CD4-positive, alpha-beta T cell treated with Interleukin-15 for 4 hours (primary cell): ENCODE measurements at places on chromosomes 1 and 21.

DNA sequence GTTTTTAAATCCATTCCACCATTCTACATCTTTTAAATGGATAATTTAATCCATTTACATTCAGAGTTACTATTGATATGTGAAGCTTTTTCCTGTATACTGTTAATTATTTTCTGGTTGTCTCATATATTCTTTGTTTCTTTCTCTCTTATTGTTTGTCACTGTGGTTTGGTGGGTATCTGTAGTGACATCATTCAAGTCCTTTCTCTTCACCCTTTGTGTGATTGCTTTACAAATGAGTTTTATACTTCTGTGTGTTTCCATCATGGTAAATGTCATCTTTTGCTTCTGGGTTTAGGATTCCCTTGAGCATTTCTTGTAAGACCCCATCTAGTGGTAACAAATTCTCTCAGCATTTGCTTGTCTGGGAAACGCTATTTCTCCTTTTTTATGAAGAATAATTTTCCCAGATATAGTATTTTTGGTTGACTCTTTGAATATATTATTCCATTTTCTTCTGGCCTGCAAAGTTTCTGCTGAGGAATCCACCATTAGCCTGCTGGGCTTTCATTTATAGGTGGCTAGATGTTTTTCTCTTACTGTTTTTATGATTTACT lies 10.2 kb downstream of the LY9 start:
- DNase-seq, result no peak

DNA sequence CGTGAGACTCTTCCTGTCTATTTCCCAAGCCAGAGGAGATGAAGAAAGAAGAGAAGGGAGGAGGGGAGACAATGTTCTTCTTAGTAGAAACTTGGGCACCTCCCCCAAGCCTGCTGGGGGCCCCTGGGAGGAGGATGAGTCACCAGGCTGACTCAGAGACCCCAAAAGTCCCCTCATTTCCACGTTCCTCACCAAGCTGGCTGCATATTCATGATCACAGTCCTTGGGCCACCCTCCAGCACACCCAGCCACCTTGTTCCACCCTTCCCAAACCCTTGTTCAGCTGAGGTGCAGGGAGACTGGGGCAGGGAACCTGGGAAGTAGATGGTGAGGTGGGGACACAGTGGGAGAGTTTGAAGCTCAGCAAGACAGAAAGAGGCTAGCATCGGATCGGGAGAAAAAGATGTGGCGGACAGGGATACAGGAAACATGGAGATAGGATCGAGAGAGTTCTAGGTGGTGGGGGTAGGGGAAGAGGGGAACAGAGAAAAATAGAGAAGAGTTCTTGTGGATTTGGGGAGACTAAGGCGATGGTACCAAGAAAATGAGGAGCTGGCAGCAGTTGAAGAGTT lies 712 bp downstream of the RAB13 start:
- peak; percentile 27 for DNase-seq

GRCh38 chr1:22359427-22359826 lies 92.2 kb upstream of the ZBTB40 start:
- no peak for DNase-seq

DNA sequence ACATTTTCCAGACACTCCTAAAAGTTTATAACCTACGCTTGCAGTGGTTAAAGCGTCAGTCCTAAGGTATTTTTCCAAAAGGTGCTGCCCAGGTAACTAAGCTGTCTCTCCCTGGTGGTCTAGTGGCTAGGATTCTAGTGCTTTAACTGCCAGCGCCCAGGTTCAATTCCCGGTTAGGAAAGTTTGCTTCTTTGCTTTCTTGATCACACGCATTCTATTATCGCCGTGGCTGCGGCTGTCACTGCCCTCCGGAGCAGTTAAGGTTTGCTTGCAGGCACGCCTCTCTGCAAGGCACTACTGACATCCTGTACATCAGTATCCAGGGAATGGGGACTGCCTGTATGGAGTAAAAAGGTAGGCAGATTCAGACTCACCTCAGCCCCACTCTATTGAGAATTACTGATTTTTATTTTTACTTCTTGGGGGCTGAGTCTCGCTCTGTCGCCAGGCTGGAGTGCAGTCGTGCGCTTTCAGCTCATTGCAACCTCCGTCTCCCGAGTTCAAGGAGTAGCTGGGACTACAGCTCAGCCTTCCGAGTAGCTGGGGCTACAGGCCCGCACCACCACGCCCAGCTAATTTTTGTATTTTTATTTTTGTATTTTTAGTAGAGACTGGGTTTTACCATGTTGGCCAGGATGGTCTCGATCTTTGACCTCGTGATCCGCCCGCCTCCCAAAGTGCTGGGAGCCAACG lies 53.2 kb upstream of the CFAP126 start:
- DNase-seq, result no peak

DNA sequence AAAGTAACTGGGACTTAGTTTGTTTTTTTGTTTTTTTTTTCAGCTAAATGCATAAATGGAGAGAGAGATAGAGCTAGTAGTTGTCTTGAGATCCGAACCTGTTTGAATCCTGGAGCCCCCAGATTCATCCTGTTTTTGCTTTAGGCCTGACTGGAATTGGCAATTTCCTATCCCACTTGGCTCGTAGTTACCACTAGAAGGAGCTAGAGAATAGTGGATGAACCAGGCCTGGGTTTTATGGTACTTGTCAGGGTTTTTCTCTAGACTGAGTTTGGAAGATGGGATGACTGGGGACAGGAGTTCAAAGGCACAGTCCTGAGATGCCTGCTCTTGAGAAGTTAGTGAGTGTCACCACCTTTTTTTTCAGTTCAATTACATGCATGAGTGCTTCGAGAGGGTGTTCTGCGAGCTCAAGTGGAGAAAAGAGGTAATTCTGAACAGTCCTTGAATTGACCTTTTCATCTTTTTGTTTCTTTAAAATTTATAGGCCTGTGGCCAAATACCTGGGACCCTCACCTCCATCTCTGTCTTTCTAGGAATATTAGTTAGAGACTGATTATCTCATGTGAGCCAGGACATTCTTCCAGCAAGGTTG lies 23.4 kb downstream of the CELF3 start:
- DNase-seq, result no peak

DNA sequence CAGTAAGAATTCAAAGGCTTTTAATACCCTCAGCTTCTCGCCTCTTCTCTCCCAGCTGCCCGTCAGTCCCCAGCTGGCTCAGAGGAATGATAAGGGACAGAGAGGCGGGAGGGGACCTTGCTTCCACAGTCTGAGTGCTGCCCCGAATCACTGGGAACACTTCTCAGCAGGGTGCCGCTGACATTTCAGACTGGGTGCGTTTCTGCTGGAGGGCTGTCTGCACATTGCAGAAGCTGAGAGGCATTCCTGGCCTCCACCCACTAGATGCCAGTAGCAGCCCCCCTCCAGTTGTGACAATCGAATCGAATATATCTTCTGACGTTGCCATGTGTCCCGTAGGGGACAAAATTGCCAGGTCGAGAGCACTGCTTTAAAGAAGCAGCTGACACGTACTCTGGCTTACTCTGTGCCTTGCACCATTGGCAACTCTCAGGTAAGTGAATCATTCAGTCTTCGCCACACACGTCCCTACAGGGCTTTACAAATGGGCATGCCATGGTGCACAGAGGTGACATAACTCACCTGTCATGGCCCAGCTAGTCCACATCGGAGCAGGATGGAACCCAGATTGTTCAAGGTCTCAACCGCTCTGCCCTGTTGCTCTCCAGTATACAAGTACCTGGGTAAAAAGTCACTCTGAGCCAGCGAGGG lies 23.9 kb downstream of the CTNNBIP1 start:
- DNase-seq, result no peak

DNA sequence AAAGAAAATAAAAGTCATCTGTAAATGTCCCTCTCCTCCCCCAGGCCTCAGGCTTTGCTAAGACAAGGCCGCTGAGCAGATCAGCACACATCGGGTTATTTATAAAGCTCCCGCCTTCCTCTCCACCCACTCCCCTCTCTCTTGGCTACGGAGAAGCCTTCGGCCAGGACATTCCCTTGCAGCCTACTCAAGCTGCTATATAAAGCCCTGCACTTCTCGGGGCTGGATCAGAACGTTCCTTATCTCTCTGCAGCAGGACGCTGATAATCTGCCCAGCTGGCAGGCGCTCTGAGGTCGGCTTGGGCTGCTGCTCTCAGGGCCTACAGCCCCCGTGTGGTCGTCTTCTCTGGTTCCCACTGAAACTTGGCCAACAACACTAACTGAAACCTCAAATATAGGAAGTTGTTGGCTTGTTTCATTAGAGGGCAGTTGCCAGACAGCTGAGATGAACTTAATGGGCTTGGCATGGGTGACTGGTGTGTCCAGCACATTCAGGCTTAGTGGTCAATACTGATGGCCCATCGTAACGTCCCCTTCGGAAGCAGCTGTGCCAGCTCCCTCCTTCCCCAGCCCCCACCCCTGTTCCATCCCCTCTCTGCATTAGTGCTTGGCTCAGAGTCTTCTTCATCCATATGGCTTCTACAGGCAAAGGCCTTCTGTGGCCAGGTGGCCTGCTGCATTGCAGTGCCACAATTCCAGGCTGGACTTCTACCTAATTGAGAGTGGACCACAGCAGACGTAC lies 64.6 kb downstream of the IER5 start:
- DNase-seq, result no peak

DNA sequence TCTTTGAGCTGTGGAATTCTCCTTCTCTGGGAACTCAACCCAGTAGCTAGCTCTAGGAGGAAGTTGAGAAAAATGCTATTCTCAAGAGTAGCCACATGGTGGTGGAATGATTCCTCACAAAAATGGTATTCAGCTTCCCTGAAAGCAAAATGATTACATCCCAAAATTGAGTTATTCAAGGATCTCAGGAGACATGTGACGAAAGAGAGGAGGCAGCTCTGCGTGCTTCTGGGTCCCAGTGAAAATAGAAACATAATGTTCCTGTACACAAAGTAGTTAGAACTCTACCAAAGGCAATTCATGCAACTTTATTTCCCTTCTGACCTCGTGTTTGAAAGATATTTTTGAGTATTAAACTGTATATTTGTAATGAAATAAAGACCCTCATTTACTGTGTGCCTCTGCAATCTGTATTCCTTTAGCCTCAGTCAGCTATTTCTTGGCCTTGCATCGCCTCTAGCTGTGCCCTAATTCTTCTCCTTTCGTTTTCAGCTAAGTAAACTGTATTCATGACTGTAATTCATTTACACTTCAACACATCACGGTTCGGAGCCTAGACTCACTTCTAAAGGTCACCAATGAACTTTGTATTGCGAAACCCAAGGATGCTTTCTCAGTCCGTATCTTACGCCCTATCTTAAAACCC lies 167.3 kb downstream of the FASLG start:
- peak; percentile 24 for DNase-seq

DNA sequence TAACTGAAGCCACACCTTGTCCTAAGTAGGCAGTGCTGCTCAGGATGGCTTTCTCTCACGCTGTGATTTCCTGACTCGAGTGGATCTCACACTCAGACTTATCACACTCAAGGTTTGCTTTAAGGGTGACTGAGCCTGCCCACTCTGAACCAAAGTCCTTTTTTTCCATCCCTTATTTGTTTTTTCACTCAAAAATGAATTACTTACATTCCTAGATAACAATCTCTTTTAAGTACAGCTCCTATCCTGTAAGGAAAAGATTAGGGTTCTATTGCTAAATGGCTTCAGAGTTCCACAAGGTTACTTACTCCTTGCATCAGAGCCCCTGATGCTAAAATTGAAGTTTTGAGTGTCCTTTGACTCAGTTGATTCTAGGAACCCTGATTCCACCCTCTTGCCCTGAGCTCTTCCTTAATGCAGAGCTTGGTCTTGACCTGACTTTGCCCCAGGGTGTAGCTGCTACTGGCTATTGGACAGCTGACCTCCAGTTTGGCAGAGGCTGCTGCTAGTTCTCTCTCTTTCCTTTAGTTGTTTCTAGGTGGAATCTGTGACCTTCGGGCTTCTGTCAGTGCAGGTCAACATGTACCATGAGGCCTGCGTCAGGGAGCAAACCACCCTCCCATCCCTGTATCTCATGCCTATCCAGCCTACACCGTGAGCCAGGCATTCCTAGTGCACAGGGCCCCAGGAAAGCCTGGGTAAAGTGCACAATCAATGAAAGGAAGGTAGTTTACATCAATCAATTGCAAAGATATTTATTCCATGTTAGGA lies 80.1 kb upstream of the CD55 start:
- DNase-seq, result no peak

- no peak for DNase-seq
Observed at GRCh38 chr1:19466112-19466561, 19.2 kb downstream of the CAPZB start.

DNA sequence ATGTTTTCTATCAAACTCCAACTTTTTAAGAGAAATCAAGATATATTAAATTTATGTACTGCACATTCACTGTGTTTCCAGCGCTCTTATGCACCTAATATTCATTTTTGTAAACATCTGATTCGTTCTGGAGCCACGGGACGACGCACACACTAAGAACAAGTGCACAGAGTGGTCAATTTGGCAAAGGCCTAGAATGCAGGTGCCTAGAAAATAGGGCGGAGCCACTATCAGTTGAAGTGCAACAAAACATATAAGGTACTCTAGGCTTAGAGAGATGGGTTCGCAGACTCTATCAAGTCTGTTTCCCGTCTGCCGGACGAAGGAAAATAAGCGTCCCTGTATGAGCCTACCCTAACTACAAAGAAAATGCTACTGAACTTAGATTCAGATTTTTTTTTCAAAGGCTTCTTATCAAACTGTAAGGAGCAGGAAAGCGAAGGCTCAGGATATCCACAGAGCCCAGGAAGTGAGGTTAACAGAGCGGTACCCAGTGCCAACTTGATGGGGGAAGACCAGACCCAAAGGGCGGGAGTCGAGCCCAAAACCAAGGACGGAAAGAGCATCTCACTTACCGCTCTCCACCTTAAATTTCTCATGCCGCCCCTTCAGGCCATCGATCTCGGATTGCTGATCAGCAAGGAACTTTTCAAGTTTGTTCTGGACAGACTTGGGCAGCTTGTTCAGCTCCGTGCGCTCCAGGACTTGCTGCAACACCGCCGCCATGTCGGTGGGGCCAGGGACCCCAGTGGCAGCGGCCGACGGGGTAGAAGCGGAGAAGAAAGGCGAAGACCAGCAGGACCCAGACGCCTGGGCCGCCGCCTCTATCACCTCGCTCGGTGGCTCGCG lies 526 bp downstream of the TPR start:
- peak; percentile 40 for DNase-seq

GRCh38 chr1:61378494-61379180 lies 296.3 kb downstream of the NFIA start:
- DNase-seq, result no peak

DNA sequence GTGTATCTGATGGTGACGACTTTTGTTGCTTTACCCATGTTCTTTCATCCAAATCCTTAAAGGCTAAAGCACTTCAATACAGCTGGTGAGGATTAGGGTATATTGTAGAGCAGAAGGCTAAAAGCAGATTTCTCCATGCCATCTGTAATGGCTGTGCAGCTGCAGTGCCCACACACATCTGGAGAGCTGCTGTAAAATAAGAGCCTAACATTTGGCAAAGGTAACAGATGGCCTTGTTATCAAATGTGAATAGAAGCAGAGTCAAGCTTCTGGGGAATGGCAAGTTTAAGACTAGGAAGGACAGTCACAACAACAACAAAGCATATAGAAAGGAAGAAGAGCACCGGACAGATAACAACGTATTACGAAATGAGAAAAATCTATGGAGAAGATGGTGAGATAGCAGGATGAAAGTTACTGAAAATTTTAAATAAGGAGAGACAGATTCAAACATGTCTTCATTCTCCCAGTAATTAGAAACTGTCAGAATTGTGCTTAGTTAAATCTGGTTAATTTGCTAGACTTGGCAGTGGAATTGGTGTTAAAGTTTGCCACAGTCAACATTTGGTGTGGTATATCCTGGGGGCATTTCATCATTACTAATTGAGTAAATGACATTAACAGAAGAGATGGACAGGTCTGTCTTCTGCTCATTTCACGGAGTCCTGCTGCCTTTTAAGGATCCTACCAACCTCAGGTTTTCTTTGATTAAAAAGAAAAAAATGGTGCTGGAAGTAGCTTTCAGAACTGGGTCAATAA lies 1093.2 kb downstream of the ADGRL2 start:
- DNase-seq, result no peak

GRCh38 chr1:93021539-93022134 lies 57.4 kb upstream of the MTF2 start:
- DNase-seq, result peak; percentile 65
